Fibroblast of skin of right quadriceps (primary cell): ENCODE measurements at places on chromosomes 7 and 10.

DNA sequence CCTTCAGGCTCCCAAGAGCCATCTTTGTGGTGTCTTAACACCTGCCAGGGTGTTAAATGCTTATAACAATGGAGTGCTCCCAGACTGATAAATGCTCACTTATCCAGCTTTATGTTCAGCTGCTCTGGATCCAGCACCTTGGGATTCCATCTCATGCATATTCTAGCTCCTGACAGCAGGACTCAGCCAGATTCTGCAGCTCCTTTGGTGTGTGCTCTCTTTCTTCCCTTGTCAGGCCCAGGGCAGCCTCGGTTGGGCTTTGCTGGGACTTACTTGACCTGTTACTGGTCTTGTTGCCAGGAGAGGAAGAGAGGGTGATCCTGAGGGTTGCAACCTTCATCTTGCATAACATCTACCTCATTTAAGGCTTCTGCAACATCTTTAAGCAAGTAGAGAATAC lies 59.4 kb upstream of the CCNY start:
- no peak for DNase-seq

- no peak for DNase-seq
Observed at GRCh38 chr10:7218968-7219367, 191.9 kb downstream of the SFMBT2 start.

- peak; percentile 82 for DNase-seq
Observed at GRCh38 chr7:139731802-139732470, 45.9 kb downstream of the HIPK2 start.

- no peak for DNase-seq
Observed at GRCh38 chr10:25974897-25975459, 40.9 kb downstream of the MYO3A start.

DNA sequence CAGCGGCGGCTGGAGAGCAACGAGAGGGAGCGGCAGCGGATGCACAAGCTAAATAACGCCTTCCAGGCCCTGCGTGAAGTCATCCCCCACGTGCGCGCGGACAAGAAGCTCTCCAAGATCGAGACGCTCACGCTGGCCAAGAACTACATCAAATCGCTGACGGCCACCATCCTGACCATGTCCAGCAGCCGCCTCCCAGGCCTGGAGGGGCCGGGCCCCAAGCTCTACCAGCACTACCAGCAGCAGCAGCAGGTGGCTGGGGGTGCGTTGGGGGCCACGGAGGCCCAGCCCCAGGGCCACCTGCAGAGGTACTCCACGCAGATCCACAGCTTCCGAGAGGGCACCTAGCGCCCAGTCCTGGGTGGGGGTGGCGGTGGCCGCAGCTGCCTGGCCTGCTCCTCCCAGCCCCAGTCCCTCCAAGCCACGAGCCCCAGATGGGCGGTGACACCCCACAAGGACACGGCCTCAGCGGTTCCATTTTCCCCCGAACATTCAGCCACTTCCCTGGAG lies 1.3 kb downstream of the BHLHA15 start:
- no peak for DNase-seq

DNA sequence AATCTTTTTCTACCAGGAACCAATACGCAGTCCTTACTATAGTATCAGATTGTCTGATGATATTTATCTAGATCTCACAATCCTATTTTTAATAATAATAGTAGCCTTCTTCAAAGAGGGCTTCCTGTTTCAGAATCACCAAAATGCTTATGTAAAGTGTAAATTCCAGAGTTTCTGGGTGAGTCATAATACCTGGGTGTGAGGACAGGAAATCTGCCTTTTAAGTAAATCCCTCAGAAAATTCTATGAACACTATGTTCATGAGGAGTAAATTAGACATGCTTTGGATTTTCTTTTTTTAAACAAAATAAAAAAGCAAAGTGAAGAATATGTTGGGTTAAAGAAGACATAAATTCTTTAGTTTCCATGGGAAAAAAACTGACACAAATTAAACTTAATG lies 20.5 kb downstream of the DKK1 start:
- peak; percentile 29 for DNase-seq

DNA sequence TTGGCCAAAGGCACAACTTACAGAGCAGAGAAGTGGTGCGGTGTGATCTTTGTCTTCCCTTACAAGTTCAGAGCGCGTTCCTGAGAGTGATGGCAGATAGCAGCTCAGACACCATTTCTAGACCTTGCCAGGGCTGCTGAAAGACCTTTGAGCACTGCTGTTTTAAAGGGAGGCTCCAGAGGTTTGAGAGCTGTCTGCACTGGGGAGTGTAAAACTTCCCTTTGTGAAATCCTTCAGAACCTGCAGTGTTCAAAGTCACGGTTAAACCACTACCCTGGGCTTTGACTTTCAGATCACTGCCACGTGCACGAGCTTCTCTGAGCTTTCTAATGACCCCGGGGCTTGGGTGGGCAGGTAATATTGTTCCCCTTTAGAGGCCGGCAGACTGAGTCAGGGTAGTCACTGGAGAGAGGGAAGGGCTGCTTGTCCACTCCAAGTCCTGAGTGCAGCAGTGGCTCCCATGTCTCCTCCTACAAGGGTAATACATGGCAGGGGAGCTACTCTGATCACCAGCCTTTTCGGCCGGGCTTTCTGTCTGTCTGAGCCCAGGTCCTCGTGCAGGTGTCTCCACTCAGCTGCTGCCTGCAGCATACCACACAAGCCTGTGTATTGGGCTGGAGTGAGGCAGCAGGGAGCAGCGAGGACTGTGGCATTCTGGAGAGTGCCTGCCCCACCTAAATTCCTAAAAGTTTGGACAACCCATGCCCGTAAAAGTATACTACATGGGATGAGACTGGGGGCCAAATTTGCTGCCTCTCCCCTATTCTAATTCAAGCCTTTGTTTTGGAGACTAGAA lies 63.3 kb downstream of the ZMIZ1 start:
- no peak for DNase-seq

- DNase-seq = peak; percentile 7
Observed at GRCh38 chr10:130301021-130301892, 165.1 kb downstream of the GLRX3 start.

DNA sequence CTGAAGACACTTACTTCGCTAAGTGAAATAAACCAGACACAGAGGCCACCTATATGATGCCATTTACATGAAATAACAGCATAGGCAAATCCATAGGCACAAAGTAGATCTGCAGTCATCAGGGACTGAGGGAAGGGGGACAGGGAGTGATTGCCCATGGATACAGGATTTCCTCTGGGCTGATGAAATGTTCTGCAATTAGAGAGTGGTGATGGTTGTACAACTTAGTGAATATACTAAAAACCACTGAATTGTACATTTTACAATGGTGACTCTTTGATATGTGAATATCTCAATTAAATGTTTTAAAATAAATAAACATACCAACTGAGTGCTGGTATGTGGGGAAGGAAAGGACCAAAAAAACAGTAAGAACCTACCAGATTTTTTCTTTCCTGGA lies 20.4 kb downstream of the PPA1 start:
- peak; percentile 51 for DNase-seq

- peak; percentile 91 for DNase-seq
Observed at GRCh38 chr10:113958631-113959382, 84.9 kb upstream of the ADRB1 start.

GRCh38 chr7:77691892-77692491 lies 4.3 kb upstream of the RSBN1L start:
- DNase-seq = no peak

DNA sequence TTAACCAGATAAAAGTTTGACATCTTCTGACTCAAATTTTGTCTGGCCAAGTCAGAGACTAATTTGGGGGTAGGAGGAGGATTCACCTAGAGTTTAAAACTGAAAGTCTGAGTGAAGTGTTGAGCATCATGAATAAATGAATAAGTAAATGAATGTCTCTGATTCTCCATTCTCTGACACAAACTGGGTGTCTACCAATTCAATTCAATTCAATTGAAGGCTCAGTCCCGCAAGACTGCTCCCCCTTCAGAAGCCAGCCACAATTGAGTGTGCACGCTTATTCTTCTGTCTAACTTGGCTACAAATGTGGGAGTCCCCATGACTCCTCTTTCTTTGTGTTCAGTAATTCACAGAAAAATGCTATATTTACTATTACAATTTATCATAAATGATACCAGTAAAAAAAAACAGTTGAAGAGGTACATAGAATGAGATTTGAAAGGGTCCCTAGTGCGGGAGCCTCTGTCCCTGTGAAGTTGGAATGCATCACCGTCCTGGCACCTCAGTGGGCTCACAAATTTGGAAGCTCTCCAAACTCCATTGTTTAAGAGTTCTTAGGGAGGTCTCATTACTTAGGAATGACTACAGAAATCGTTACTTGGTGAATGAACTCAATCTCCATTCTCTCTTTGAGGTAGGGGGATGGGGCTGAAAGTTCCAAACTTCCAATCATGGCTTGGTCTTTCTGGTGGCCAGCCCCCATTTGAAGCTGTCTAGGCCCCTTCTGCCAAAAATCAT lies 243.7 kb upstream of the PHYHIPL start:
- peak; percentile 75 for DNase-seq

GRCh38 chr10:96794836-96795733 lies 37.0 kb upstream of the LCOR start:
- DNase-seq = no peak

GRCh38 chr7:141475679-141476078 lies 75.5 kb upstream of the AGK start:
- DNase-seq = no peak

DNA sequence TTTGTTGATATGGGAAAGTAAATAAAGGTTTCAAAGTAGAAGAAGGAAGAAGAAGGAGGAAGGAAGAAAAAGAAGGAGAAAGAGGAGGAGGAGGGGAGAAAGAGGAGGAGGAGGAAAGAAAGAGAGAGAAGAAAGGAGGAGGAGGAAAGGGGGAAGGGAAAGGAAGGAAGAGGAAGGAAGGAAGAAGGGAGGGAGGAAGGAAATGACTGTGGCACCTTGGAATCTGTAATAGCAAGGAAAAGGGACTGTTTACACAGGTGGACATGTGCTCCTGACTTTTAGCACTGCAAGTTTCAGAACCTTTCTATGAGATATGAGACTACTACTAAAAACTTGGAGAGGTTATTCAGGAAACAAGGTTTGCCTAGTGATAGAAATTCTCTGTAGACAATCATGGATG lies 153.2 kb downstream of the BTAF1 start:
- DNase-seq = no peak

DNA sequence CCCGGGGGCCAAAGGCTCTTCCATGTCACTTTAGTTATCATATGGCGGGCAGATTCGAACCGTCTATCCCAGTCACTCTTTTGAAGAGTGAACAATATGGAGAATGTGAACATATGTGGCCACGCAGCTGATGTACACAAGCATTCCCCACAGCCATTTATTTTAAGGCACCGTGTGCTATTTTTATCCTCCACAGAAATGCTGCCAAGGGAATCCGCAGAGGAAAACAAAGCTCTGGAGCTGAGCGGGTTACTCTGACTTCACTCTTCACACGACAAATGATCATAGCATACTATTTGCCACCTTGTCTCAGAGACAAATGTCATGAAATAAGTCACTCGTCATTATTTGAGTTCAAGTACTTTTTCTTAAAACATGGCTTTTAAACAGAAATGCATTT lies 100.3 kb downstream of the CTBP2 start:
- peak; percentile 81 for DNase-seq

GRCh38 chr10:122122493-122122892 lies 133.5 kb downstream of the TACC2 start:
- no peak for DNase-seq

GRCh38 chr10:82922755-82923154 lies 1047.8 kb downstream of the NRG3 start:
- peak; percentile 35 for DNase-seq

- DNase-seq = peak; percentile 27
Observed at GRCh38 chr7:134943785-134944400, 42.4 kb upstream of the AGBL3 start.

- DNase-seq = no peak
Observed at GRCh38 chr7:23915236-23915635, 205.2 kb downstream of the STK31 start.

GRCh38 chr7:87345962-87346371 lies 503 bp downstream of the CROT start:
- DNase-seq = no peak

- no peak for DNase-seq
Observed at GRCh38 chr10:6593241-6593671, 13.2 kb upstream of the PRKCQ start.

DNA sequence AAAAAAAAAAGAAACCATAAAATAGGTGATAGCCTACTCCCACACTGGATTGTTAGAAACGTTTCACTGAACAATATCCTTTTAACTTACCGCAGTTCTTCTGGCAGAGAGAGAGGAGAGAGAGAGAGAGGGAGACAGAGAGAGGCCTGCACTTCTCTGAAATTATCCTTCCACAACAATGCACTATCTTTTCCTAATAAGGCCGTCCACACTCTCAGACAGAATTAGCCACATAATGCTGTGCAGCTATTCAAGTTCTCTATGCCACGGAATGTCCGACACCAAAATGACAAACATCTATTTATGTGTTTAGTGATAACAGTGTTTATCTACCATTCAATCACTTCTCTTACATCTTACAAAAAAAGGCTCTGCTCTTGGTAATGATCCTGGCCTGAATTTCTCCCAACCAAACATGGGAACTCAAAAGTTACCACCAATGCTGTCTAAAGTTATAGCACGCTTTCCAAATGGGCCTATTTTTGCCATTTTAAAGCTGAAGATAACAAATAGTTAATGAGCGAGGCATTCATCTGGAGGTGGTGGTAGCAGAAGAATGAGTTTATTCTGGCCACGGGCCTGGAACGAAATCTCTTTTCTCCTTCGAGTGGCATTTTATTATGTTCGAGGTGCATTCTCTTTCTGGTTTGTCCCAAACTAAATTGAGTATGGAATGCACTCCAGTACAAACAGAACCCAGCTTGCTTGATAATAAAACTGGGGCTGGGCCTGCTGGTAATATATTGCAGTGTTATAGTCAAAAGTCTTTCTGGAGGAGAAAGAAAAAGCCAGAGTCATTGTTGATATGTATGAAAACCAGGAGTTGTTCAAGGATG lies 160.2 kb upstream of the SVIL start:
- DNase-seq = peak; percentile 22

DNA sequence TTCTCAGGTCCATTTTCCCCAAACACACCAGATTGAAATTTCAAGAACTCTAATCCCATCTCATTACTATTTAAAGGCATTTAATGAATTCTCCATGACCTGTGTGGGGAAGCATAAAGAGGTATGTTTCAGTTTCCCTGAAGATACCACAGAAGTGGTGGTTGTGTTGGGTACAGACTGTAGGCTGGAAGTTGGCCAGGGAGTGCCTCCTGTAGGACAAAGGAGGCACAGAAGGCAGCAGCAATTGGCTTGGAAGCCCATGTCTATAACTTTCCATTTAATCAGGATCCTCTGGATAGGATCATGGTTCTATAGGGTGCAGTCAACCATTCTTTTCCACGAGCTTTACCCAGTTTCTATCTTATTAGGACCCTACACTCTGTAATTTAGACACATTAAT lies 8.6 kb upstream of the BET1 start:
- no peak for DNase-seq

DNA sequence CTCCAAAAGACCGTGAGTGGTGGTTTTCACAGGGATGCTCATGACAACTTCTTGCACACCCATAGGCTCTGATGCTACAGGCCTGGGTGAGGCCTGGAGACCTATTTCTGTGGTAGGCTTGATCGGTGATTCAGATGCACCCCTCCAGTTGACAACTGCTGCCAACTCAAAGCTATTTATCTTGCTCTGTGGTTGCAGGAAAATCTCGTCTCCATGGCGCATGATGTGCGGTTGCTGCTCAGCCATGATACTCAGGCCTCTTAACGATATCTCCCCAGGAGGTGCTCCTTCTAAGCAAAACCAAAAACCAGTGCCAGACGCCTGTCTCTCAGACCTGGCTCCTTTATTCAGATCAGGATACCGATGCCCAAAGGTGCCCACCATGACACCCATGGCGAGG lies 31.4 kb downstream of the C10orf90 start:
- no peak for DNase-seq
